ENCODE measurements at places on chromosomes 4 and X.

- DNase-seq = no peak
These were observed 345.3 kb downstream of the MAPK10 start for GRCh38 chr4:86014599-86014998.

GRCh38 chr4:48664938-48665337 lies 115.1 kb downstream of the FRYL start:
- no peak for DNase-seq

GRCh38 chr4:107744532-107744931 lies 24.5 kb upstream of the PAPSS1 start:
- DNase-seq = no peak

- DNase-seq = no peak
These were observed 140.1 kb upstream of the MED14 start for GRCh38 chrX:40875476-40875875.

- no peak for DNase-seq
These were observed 256.0 kb upstream of the SFRP2 start for GRCh38 chr4:154044742-154045485.

DNA sequence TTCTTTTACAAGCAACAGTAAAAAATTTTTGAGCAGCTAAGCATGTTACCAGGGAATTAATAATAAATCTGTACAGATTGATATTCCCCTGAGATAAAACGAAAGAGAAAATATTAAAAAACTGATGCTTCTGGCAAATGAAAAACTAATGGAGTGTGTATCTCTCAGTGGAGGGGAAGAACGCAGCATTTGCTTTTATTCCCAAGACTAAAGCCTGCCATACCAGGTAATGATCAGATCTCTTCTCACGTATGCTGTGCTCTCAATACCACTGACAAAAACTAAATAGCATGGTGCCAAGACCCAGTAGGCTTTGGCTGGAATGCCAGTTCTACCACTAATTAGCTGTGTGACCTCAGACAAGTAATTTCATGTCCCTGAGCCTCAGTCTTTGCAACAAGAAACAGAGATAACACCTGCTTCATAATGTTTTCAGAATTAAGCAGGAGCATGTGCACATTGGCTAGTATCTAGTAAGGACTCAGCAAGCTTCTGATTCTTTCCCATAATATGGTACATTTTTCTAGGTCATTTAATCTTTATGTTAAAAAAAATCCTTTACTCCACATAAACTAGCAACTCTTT lies 179.6 kb downstream of the CENPC start:
- DNase-seq = no peak

- no peak for DNase-seq
These were observed 11.1 kb downstream of the GASK1B start for GRCh38 chr4:158161551-158162354.

GRCh38 chrX:110425222-110426154 lies 66.8 kb downstream of the RTL9 start:
- DNase-seq = no peak

GRCh38 chrX:39065051-39065871 lies 264.0 kb downstream of the MID1IP1 start:
- DNase-seq = no peak

DNA sequence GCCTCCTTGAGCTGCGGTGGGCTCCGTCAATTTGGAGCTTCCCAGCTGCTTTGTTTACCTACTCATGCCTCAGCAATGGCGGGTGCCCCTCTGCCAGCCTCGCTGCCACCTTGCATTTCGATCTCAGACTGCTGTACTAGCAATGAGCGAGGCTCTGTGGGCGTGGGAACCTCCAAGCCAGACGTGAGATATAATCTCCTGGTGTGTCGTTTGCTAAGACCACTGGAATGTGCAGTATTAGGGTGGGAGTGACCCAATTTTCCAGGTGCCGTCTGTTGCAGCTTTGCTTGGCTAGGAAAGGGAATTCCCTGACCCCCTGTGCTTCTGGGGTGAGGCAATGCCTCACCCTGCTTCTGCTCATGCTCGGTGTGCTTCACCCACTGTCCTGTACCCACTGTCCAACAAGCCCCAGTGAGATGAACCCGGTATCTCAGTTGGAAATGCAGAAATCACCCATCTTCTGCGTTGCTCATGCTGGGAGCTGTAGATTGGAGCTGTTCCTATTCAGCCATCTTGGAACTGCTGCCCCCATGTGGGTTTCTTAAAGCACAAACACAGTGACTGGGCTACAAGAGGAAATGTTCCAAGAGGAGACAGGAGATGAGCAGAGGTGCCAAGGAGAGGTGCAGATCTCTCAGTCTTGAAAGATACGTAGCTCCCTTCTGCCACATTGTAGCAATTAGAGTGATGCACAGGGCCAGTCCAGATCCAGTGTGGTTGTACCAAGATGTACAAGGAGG lies 193.0 kb upstream of the IGFBP7 start:
- no peak for DNase-seq

- DNase-seq = no peak
These were observed 15.0 kb upstream of the MTNR1A start for GRCh38 chr4:186570193-186570996.

DNA sequence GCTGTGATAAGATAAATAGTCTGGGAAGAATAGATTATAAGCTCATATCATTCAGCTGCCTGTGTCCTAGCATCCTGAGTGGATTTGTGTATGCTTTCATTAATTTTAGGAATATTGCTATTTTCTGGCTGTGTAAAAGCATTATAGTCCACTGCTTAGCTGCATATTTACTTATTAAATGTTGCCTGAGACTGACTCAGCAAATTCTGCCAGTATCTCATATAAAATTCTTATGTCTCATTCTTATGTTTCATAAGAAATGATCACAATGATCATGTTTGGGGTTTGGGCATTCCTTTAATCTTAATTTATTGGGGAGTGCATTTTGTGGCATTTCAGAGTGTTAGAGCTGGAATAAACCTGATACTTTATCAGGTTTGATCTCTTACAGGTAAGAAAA lies 34.9 kb downstream of the RASSF6 start:
- no peak for DNase-seq

DNA sequence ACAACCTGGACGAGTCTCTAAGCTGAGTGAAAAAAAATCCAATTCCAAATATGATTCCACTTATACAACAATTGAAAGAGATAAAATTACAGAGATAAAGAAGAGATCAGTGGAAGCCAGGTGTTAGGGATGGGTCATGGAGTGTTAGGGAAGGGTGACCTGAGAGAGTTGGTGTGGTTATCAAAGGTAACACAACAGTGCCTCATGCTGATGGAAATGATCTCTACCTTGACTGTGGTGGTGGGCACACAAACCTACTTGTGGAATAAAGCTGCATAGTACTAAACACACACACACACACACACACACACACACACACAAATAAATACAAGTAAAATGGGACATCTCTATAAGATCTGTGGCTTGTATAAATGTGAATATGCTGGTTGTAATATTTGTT lies 26.0 kb downstream of the BEND2 start:
- no peak for DNase-seq

DNA sequence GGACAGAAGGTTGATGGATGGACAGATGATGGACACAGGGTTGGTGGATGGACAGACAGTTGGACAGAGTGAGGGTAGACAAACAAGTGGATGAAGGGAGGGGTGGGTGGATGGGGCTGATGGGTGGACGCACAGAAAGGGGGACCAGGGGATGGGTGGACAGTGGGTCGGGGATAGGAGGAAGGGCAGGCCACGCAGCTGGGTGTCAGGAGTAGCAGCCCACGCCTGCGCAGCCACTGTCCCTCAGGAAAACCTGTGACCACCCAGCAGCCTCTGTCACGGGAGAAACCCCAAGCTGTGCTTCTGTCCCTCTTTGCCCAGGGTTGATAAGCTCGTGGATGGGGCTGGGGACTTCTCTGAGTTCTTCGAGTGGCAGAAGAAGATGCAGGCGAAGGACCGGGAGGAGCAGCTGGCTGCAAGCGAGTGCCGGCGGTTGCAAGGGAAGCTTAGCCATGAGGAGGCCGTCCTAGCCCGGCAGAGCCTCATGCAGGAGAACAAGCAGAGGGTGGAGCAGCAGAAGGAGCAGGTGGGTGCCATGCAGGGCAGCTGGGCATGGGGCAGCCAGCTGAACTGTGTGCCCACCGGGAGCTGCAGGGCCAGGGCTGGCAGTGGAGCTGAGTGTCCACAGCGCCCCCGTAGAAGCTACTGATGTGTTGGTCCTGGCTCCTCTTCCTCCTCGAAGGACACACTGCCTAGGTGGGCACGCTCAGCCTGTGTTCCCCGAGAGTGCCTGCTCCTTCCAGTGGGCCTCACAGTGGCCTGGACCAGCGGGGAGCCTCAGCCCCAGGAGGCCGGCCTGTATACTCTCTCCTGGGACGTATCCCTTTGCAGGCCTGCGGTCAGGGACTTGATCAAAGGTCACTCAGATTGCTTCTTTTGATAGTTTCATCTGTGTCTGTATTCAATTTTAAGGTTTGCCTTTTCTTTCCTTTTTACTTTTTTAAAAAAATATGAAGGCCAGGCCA lies 16.8 kb upstream of the RNF4 start:
- DNase-seq = no peak

- DNase-seq = no peak
These were observed 3.0 kb downstream of the FNIP2 start for GRCh38 chr4:158771776-158772175.

GRCh38 chr4:78654807-78655206 lies 103.2 kb downstream of the ANXA3 start:
- DNase-seq = no peak

DNA sequence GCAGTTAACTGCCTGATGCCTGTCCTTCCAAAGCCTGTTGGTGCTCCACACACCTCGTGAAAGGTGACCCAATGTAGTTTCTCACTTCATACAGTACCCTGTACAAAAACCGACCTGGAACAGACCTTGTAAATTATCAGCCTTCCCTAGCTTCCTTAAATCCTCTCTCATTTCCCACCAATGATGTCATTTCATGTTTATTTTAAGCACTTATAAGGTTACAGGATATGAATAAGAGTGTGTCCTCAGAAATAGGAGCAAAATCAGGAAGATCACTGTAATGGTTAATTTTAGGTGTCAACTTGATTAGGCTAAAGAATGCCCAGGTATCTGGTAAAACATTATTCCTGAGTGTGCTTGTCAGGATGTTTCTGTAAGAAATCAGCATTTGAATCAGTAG lies 44.7 kb downstream of the TMEM150C start:
- DNase-seq = no peak

GRCh38 chrX:81202456-81202819 lies 536 bp downstream of the SH3BGRL start:
- DNase-seq = no peak

GRCh38 chr4:184729946-184730345 lies 4.0 kb downstream of the CENPU start:
- no peak for DNase-seq

DNA sequence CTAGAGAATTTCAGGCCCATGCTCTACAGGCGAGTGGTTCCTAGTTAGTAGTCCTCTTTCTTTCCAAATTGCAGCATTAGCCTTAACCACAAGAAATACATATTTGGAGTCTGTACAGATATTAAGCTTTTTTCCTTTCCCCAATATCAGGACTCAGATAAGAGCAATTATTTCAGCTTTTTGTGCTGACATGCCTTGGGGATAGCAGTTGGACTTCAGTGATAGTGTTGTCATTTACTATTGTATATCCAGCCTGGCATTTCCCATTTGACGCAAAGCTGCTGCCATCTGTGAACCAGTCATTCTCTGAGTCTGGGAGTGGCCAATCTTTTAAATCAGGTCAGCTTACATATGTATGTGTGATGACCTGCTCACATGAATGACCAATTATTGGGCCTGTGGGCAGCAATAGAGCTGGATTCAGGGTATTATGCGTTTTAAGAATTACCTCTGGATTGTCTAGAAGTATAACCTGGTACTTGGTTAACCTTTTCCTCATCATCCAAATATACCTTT lies 6.8 kb upstream of the CEP135 start:
- no peak for DNase-seq

GRCh38 chrX:72021975-72022374 lies 109.7 kb downstream of the RTL5 start:
- no peak for DNase-seq

Data from keratinocyte (primary cell).